Vagina (tissue), 2 donors: ENCODE measurements at places on chromosomes 11 and 22.

- no peak overlapping the region for H3K27ac ChIP-seq
- no peaks in the 10 kb centered on the region for H3K4me1 ChIP-seq
- no peak for DNase-seq
- no peaks in the 10 kb centered on the region for H3K27me3 ChIP-seq
- no peaks in the 10 kb centered on the region for H3K36me3 ChIP-seq
- peak overlapping the region; percentile 13 for H3K4me3 ChIP-seq
These were observed 17.4 kb upstream of the ACR start for GRCh38 chr22:50720301-50721256.

GRCh38 chr22:20130319-20130718, 1.3 kb upstream of the ZDHHC8 start:
- H3K4me3 ChIP-seq = no peak overlapping the region
- H3K27ac ChIP-seq = peak overlapping the region; percentile 89
- H3K4me1 ChIP-seq = peaks cover 42% of the 10 kb centered on the region
- no peaks in the 10 kb centered on the region for H3K27me3 ChIP-seq
- H3K36me3 ChIP-seq = no peaks in the 10 kb centered on the region

- no peaks in the 10 kb centered on the region for H3K36me3 ChIP-seq
- peaks cover 46% of the 10 kb centered on the region for H3K4me1 ChIP-seq
- DNase-seq = no peak
- peak overlapping the region; percentile 95 for H3K4me3 ChIP-seq
- H3K27me3 ChIP-seq = no peaks in the 10 kb centered on the region
These were observed 80.7 kb upstream of the PPARA start for GRCh38 chr22:46069521-46070214.

DNA sequence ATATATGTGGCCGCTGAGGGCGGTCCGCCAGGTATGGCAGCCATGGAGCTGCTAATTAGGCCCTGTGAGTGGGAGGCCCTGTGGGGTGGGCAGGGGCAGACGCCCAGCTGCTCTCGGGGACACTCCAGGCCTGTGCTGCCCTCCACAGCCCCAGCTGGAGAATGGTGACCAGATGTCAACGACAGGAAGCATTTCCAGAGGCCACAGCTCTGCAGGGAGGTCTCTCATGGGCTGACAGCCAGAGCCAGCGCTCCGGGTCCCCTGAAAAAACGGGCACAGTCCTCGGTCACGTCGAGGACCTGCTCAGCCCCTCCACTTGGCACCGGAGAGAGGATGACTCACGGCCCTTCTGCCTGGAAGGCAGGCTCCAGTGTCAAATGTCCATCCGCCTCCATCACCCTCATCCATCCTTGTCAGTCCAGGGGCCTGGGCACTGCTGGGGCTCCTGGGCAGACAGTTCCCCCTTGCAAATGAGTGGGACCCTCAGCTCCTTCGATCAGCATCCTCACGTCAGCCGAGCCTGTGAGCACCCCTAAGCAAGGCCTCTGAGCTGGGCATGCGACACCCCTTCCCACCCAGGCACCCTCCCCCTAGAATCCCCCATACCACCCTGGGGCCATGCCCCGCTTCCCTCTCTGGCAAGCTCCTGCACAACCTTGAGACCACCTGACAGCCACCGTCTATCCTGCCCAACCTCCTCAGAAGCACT, 1.9 kb downstream of the BID start:
- peaks cover 26% of the 10 kb centered on the region for H3K4me1 ChIP-seq
- no peaks in the 10 kb centered on the region for H3K27me3 ChIP-seq
- H3K27ac ChIP-seq = no peak overlapping the region
- H3K4me3 ChIP-seq = no peak overlapping the region
